Activated T-helper 1 cell treated with anti-CD3 and anti-CD28 coated beads, Interleukin-12 subunit alpha, Interleukin-12 subunit beta, Interleukin-2, Interleukin-4 antibody, amounts not matched to agents 30 ng/mL and 10 ng/mL and 1 ng/mL, durations not matched to agents 14 hours and 24 hours and 36 hours (primary cell): ENCODE measurements at places on chromosomes 6 and 20. TPM values are rescaled to one million over a fixed set of nuclear protein-coding genes. Genes with fewer than 3 reads are reported as not detected.

The SRSF3 gene
- total RNA-seq, result 525 and 546 TPM in 2 replicates

The USP49 gene
- 4.8 and 5.3 TPM in 2 replicates for total RNA-seq

The MDFI gene
- not detected in 2 replicates for total RNA-seq

The TULP1 gene
- total RNA-seq, result not detected in 2 replicates

The CRISP3 gene
- total RNA-seq, result not detected in 2 replicates

The TMEM74B gene
- total RNA-seq, result 0.36 and 0.61 TPM in 2 replicates

The LY86 gene
- 1.1 and 1.2 TPM in 2 replicates for total RNA-seq

The SIRPB1 gene
- 1.6 and 3.3 TPM in 2 replicates for total RNA-seq

DNA sequence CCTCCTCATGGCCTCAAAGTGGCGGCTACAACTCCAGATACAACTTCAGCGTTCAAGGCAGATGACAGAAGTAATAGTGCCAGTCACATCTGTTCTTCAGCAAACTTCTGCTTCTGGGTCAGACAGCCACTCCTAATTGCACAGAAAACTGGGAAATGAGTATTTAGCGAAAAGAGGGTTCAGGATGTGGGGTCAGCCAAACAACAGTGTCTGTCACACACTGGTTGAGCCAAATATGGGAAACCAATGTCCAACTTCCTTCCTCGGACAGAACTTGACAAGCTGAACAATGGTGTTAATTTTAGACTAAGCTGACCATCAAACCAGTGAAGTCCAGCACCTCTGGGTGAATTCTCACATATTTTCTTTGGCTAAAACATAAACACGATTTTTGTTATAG is 22.1 kb downstream of the NUDT3 start:
- no peaks in the 10 kb centered on the region for H3K27me3 ChIP-seq
- no peak overlapping the region for H3K27ac ChIP-seq
- no peak for DNase-seq
- H3K4me1 ChIP-seq, result peaks cover 5% of the 10 kb centered on the region
- no peak overlapping the region for H3K4me3 ChIP-seq
- H3K36me3 ChIP-seq, result no peaks in the 10 kb centered on the region

- H3K27ac ChIP-seq, result no peak overlapping the region
- no peak overlapping the region for H3K4me3 ChIP-seq
- peaks cover 13% of the 10 kb centered on the region for H3K27me3 ChIP-seq
- no peaks in the 10 kb centered on the region for H3K36me3 ChIP-seq
- no peaks in the 10 kb centered on the region for H3K4me1 ChIP-seq
- no peak for DNase-seq
These were observed 104.9 kb upstream of the IYD start for GRCh38 chr6:150263765-150264404.

GRCh38 chr6:159904497-159904911 is 13.7 kb downstream of the MAS1 start:
- H3K36me3 ChIP-seq, result no peaks in the 10 kb centered on the region
- H3K4me1 ChIP-seq, result no peaks in the 10 kb centered on the region
- peaks cover 10% of the 10 kb centered on the region for H3K27me3 ChIP-seq
- no peak overlapping the region for H3K4me3 ChIP-seq
- no peak for DNase-seq

GRCh38 chr6:52260634-52261033 is 16.3 kb upstream of the IL17F start:
- H3K4me1 ChIP-seq, result peaks cover 7% of the 10 kb centered on the region
- no peak overlapping the region for H3K27ac ChIP-seq
- H3K4me3 ChIP-seq, result no peak overlapping the region
- DNase-seq, result no peak
- H3K27me3 ChIP-seq, result peaks cover 12% of the 10 kb centered on the region

GRCh38 chr6:73564578-73565345 is 43.9 kb upstream of the EEF1A1 start:
- H3K36me3 ChIP-seq, result no peaks in the 10 kb centered on the region
- peaks cover 2% of the 10 kb centered on the region for H3K27me3 ChIP-seq
- DNase-seq, result no peak
- H3K4me1 ChIP-seq, result peaks cover 8% of the 10 kb centered on the region

DNA sequence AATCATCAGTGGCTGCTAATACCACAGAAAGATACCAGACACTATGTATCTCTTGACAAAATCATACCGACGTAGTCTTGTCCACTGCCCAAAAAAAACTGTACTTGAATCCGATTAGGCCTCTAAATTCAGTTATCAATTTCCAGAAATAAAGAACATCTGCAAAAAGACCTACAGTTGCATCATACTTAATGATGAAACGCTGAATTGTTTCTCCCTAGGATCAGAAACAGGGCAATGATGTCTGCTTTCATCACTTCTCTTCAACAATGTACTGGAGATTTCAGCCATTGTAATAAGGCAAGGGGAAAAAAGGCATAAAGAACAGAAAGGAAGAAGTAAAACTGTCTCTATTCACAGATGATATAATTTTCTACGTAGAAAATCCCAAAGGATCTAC is 152.0 kb downstream of the TASP1 start:
- no peak for DNase-seq
- no peak overlapping the region for H3K27ac ChIP-seq
- no peaks in the 10 kb centered on the region for H3K27me3 ChIP-seq
- H3K4me3 ChIP-seq, result no peak overlapping the region

DNA sequence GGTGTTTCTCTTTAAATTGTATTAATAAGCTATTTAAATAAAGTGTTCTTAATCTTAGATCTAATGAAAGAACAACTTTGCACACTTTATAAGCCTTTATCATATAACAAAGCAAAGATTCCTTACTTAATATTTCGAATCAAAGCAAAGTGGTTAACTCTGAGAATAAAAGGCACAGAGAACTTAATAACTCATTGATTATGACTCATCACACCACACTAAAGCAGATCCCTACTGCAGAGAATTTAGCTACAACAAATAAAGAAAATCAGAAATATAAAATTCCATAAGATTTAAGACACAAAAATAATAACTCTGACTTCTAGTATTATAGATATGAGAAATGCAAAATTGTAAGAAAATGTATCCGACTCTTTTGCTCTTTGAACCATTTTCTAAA is 135.6 kb upstream of the RUNX2 start:
- no peaks in the 10 kb centered on the region for H3K27me3 ChIP-seq
- peaks cover 4% of the 10 kb centered on the region for H3K36me3 ChIP-seq
- no peak overlapping the region for H3K4me3 ChIP-seq
- H3K4me1 ChIP-seq, result peaks cover 30% of the 10 kb centered on the region
- no peak for DNase-seq

DNA sequence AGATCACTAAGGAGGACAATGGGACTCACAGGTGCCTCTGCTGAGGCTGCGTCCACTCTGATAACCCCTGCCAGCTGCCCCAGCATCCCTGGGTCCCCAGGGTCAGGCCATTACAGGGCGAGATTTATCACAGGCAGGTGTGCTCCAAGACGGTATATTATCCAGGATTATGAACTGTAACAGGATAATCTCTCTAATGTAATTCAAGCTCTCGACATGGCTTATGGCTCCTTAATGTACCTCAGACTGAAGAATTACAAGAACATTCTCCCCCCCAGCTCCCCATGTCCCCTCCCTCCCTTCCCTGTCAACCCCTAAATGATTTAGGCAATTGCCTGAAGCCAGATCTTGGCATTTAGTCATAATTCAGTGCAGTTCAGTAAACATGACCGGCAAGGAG is 86.8 kb downstream of the NCR2 start:
- H3K4me3 ChIP-seq, result no peak overlapping the region
- no peak overlapping the region for H3K27ac ChIP-seq
- peaks cover 32% of the 10 kb centered on the region for H3K27me3 ChIP-seq
- H3K36me3 ChIP-seq, result no peaks in the 10 kb centered on the region
- H3K4me1 ChIP-seq, result no peaks in the 10 kb centered on the region
- DNase-seq, result no peak

DNA sequence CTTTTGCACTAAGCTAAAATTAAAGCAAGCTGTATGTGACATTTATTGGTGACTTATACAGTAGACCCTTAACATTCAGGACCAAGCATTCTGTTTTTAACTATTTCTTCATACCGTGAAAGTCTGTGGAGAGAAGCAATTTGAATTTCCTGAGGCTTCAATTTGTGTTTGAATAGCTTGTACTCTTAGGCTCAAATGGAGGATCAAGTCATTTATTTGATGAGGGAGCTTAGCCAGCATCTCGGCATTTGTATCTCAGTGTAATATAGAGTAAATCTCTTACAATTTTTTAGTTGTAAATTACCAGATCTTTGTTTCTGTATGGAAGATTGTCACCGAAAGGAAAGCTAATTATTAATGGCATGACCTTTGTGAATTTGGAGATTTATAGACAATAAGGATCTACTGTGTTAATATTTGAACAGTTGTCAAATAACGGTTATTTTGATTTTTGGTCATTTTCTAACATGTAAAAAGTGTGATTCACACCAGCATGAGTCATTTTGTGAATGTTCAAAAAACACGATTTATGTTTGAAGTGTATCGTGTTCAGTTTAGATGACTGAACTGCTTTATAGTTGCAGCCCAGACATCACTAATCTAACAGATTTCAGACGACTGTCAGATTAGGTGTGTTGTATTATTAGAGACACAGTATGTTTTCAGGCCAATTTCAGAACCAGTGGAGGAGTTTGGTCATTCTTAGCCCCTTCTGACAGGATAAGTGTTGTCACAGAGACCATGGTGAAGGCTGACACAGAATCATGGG is 332.9 kb downstream of the CDKAL1 start:
- DNase-seq, result no peak
- H3K4me1 ChIP-seq, result no peaks in the 10 kb centered on the region
- H3K4me3 ChIP-seq, result no peak overlapping the region
- H3K27ac ChIP-seq, result no peak overlapping the region
- H3K36me3 ChIP-seq, result no peaks in the 10 kb centered on the region

DNA sequence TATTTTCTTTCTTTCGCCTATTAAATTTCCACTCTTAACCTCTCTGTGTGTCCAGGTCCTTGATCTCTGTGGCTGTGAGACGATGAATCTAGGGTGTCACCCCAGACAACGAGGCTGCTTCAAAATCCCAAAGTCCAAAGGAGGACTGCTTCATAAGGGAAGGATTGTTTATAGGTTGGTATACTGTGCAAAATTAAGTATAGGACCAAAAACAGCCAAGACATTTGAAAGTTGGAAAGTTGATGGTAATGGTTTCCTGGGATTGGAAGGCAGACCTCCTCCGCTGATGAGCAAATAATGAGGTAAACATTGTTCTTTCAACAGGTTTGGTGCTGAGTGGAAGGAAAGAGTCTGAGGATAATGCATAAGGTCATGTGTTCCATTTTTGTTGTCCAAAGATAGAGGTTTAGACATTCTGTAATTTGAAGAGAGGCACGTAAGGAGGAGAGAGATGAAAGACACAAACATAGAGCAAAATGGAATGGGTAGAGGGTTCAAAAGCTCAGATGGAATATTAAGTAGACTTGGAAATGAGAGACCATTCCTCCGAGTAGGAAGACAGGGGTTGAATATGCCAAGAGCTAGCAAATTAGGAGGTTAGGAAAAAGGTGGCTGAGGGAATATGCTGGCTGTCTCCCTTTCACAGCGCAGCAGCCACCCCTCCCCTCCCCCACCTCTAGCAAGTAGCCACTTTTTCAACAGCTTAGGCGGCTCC is 24.8 kb downstream of the ZNF311 start:
- H3K27ac ChIP-seq, result no peak overlapping the region
- H3K4me1 ChIP-seq, result peaks cover 50% of the 10 kb centered on the region
- H3K4me3 ChIP-seq, result peak overlapping the region; percentile 90
- peaks cover 2% of the 10 kb centered on the region for H3K36me3 ChIP-seq
